ENCODE measurements at places on chromosomes 6 and 20.
A peak's percentile ranks its signal among the peaks of the same experiment; 100 is the strongest.

DNA sequence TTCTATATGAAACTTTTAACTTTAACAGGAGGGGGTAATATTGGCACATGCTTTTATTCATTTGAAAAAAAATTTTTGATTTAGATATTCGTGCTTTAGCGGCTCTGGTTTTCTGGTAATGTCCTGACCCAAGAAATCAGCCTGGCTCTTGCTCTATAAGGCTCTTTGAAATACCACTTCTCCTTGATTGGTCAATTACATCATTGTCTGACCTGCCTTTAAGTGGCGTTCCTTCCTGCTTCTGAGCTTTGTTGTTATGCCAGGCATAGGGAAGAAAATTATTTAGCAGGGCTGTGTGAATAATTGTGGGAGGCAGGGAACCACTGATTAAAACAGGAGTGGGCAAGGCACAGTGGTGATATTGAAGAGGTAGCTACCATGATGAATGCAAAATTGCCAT lies 3.9 kb downstream of the RNF144B start:
- DNase-seq: no peak

DNA sequence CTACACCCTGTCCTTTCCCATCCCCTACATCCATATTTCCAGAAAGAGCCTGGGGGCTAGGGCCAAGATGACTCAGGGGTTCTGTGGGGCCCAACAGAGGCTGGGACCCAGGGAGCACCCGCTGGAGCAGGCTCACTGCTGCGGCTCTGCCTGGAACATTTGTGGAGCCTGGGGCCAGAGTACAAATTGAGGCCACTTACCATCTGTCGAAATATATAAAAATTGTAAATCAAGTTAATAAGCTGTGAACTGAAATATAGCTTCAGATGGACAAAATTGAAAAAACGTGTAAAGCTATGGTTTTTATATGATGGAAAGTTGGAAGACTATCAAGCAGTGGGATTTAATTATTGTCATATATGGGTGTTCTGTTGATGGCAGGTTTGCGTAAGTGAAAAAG lies 82.9 kb upstream of the ATXN1 start:
- no peak for DNase-seq

- DNase-seq: peak; percentile 69
Measured at GRCh38 chr6:111985202-111985731, 68.6 kb upstream of the CCN6 start.

- no peak for DNase-seq
Measured at GRCh38 chr20:13251106-13251903, 30.2 kb downstream of the ISM1 start.

- no peak for DNase-seq
Measured at GRCh38 chr6:21334651-21335050, 258.9 kb upstream of the SOX4 start.

- peak; percentile 91 for DNase-seq
Measured at GRCh38 chr20:33178726-33179125, 10.8 kb downstream of the BPIFA2 start.

- no peak for DNase-seq
Measured at GRCh38 chr20:10547276-10548114, 112.4 kb downstream of the SLX4IP start.

- DNase-seq: no peak
Measured at GRCh38 chr6:128347123-128347522, 173.3 kb downstream of the PTPRK start.

GRCh38 chr20:48448666-48449600 lies 378.9 kb downstream of the PREX1 start:
- no peak for DNase-seq

- no peak for DNase-seq
Measured at GRCh38 chr20:58883241-58883691, 30.8 kb downstream of the GNAS start.

GRCh38 chr6:71347119-71347518 lies 58.5 kb downstream of the OGFRL1 start:
- no peak for DNase-seq

GRCh38 chr6:117482240-117483003 lies at the start of gene DCBLD1:
TSS of gene DCBLD1 (plus strand) at chr6:117482674. CDS start at chr6:117482782, 108 bp downstream.
- peak; percentile 80 for DNase-seq

DNA sequence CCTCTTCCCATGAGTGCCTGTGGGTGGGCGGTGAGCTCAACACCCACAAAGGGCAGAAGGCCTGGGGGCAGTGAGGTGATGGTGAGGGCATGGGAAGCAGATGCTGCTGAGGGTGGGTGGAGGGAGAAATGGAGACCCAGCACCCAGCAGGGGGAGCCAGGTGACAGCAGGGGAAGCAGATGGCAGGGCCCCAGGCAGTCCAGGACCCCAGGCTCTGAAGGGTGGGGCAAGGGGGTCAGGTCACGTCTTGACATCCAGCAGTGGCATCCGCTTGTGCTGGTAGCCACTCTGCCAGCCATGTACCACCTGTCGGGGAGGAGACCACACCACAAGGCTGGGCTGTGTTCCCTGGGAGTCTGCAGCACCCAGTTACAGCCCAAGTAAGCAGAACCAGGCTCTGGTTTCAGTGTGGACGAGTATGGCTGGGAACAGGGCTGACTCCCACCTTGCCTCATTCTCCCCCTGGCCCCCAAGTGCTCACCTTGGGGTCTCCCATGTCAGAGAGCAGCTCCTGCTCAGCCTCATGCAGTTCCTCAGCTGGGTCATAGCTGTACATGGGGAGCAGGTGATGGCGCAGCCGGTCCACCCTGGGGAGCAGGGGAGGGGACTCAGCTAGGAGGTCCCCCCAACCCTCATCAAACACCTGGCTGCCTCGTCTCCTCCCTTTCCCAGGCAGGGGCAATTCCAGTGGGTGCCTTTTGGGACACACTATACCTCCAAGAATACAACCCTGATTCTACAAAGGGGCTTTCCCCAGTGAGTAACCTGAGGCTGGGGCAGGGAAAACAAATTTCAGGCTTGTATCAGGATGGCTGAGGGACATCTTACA lies 2.0 kb downstream of the SMIM29 start:
- no peak for DNase-seq

- peak; percentile 68 for DNase-seq
Measured at GRCh38 chr6:74870403-74870802, 335.4 kb downstream of the COL12A1 start.

GRCh38 chr6:146913842-146914488 lies 290.3 kb upstream of the STXBP5 start:
- peak; percentile 80 for DNase-seq

GRCh38 chr6:45837541-45838200 lies 178.0 kb downstream of the CLIC5 start:
- DNase-seq: no peak

GRCh38 chr20:37383229-37383989 lies 37.5 kb downstream of the SRC start:
- no peak for DNase-seq

DNA sequence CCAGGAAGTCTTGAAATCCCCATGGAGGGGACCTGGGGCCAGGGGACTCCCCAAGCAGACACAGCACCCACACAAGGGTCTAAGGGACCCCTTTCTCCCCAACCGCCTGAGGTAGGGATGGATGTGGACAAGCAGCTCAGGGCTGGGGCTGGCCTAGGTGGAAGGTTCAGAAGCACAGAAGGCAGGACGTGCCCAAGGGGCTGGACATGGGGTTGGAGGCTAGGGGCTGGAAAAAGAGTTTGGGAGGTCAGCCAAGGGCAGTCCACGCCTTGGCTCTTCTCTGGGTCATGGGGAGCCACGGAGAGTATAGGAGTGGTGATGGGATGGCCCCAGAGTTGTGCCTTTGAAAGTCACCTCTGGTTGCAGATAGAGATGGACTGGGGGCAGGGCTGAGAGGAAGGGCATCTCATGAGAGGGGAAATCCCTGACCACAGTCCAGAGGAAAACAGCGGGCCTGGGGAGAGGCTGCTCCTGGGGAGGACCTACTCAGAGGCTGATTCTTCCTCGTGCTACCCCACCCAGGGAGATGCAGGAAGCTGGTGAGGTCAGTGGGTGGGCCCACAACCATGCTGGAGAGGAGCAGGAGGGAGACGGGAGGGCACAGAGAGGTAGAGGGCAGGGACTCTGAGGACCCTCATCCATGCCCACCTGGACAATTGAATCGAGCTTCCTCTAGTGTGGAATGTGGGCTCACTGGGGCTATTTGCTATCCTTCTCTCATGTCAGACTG lies 2.5 kb upstream of the HSPA12B start:
- no peak for DNase-seq

DNA sequence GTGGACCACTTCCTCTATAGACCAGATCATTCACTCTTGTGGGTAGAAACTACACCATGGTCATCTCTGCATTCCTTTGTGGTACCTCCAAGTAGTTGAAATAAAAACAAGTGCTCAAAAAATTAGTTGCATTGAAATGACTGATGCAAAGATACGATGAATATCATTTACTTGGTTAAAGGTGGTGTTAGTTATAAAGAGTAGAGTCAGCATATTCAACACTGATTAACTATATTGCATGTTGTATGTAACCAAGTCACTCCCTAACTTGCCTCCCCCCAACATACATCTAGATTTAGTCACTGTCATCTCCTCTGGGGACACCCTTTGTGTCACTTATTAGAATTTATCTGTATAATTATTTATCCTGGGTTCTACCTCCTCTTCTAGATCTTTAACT lies 77.7 kb downstream of the SHLD1 start:
- DNase-seq: no peak

- DNase-seq: no peak
Measured at GRCh38 chr20:9402546-9402945, 111.8 kb upstream of the LAMP5 start.

- DNase-seq: no peak
Measured at GRCh38 chr6:6804843-6805615, 216.5 kb downstream of the LY86 start.

DNA sequence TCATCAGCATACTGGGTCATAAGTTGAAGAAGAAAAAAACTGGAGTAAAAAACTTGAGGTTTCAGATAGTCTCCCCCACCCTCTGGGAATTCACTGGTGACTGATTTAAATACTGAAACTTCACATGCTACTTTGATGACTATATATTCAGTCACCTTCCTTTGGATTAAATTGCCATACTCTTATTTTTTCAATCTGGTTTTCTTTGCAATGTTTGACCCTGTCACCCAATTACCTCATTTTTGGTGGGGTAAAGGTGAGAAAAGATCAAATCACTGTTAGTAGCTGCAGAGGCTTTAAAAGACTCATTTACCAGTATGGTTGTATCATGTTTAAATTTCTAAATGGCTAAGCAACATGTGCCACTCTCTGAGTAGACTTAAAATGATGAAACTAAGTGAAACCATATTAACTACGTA lies 862.7 kb upstream of the FLRT3 start:
- no peak for DNase-seq

DNA sequence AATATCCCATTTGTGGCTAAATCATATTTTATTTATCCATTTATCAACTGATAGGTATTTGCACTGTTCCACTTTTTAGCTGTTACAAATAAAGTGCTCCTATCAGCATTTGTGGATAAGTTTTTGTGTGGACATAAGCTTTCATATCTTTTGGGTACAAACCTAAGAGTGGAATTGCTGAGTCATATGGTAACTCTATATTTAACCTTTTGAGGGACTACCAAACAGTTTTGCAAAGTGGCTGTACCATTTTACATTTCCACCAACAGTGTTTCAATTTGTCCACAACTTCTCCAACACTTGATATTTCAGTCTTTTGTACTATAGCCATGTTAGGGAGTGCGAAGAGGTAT lies 23.6 kb upstream of the ECHDC1 start:
- DNase-seq: no peak

- DNase-seq: no peak
Measured at GRCh38 chr20:21082584-21082983, 23.6 kb downstream of the LINC00237 start.

- DNase-seq: peak; percentile 72
Measured at GRCh38 chr6:81766482-81767069, 14.1 kb upstream of the TENT5A start.

GRCh38 chr20:25055711-25056495 lies 2.0 kb downstream of the ACSS1 start:
- DNase-seq: peak; percentile 47

DNA sequence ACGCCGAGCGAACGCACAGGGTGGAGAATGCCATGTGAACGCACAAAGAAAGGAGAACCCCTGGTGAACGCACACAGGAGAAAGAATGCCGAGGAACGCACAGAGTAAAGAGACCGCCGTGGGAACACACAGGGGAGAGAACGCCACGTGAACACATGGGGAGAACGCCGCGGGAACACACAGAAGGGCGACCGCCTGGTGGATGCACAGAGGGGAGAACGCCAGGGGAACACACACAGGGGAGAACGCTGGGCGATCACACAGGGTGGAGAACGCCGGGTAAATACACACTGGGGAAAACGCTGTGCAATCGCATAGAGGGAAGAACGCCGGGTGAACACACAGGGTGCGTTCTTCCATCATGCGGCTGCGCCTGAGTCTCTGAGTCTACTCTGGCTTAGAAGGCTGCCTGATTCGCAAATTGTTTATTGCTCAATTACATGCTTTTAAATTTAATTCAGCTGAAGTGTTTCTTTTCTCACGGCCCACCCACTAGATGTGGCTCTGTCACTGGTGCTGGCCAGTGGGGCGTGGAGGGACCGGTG lies 54.1 kb downstream of the RNASET2 start:
- DNase-seq: no peak

DNA sequence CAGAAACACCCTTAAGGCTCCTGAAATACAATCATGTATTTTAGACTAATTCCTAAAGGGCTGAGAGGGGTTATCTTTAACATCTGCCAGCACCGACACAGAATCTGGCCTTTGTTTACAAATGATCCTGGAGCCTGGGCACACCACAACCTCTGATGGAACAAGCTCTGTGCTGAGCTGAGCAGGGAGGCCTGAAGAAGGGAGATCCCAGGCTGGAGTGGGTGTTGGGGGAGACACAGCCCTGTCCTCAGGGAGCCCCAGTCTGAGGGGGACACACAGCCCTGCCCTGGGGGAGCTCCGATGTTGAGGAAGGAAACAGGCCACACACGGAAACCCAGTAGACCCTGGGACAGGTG lies 130.5 kb downstream of the VEGFA start:
- no peak for DNase-seq

DNA sequence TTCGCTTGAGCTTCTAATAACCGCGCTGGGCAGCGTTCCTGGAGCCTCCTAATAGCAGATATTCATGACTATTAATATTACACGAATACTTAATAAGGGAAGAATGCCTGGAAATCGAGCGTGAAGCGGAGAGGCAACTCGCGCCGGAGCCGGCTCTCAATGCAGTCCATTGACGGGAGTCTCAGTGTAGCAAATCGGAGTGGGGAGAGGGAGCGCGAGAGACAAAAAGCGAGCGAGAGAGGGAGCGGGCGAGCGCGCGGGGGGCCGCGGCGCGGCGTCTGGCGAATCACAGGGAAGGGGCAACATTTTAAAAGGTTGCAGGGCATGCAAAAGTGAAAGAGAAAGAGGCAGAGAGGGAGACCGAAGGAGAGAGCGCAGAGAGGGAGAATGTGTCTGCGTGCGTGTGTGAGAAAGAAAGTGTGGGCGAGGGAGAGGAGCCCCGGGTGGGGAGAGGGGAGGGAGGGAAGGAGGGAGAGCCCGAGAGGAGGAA lies 2.9 kb downstream of the TFAP2A start:
- DNase-seq: peak; percentile 78

- DNase-seq: no peak
Measured at GRCh38 chr6:16320533-16321340, 82.3 kb downstream of the GMPR start.

- no peak for DNase-seq
Measured at GRCh38 chr6:34568341-34569201, 12.4 kb upstream of the SPDEF start.

GRCh38 chr6:63236398-63236817 lies 25.1 kb downstream of the FKBP1C start:
- no peak for DNase-seq

GRCh38 chr20:62136283-62137091 lies 6.7 kb downstream of the PSMA7 start:
- DNase-seq: peak; percentile 38

- peak; percentile 59 for DNase-seq
Measured at GRCh38 chr6:155185544-155185943, 78.3 kb upstream of the CLDN20 start.
